AG09309 (cell line): ENCODE measurements at places on chromosomes 16 and 17.

- DNase-seq, result no peak
These were observed 1.3 kb downstream of the CDRT4 start for GRCh38 chr17:15466131-15466530.

DNA sequence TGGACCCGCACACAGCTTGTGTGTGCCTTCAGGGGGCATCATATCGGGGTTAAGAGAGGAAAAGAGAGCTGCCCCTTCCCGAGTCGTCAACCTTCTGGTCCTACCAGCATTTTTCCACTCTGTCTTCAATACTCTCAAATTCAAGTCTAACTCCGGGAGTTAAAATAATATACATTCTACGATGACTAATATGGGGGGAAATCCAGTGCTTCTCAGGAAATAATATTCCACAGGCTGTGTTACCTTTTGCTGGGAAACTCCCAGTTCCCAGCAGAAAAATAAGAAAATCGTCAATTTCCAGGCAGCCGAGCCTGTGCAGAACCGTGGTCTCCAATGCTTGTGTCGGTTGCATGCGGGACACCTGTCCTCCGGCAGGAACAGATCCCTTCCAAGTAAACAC, 105.0 kb upstream of the FOXF1 start:
- no peak for DNase-seq

DNA sequence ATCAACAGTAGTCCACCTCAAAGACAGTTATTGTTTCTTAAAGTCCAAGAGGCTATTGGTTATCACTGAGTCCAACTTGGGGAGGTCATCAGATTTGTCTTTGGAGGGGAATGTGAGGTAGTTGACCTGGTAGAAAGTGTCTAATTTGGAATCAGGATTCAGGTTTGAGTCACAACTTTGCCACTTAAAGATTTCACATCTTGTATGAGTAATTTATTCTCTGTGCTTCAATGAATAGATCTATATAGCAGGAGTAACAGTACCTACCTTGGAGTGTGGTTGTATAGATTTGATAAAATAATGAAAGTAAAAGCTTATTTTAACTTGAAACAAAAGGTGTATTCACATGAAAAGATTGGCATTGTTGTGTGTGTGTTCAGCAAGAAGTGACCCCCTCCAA, 119.3 kb upstream of the TBX2 start:
- DNase-seq, result no peak

GRCh38 chr17:11001651-11002050, 163.8 kb upstream of the PIRT start:
- DNase-seq, result no peak

DNA sequence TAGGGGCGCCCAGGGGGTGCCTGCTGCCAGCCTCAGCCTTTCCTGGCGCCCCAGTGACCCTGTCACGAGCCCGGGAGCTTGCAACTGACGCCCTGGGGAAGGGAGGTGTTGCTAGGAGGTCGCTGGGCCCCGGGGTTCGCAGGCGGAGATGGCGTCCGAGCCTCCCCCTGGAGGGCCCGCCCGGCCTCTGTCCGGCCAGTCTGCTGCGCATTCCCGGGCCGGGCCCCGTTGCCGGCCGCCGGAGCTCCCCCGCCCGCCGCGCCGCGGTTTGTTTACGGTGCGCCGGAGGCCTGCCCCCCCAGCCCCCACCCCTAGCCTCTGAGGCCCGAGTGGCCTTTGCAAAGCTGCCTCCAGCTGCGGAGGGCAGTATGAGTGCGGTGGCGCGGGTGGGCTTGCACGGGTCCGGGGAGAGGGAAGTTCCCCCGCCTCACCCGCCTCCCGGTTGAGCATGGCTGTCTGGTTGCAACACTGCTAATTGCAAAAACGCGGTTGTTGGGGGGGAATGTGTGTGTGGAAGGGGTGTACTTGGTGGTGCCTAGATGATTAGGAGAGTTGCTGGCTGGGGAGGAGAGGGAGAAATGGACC, 514 bp downstream of the THRA start:
- no peak for DNase-seq

- DNase-seq, result no peak
These were observed 19.5 kb downstream of the TNFRSF13B start for GRCh38 chr17:16952401-16952800.

DNA sequence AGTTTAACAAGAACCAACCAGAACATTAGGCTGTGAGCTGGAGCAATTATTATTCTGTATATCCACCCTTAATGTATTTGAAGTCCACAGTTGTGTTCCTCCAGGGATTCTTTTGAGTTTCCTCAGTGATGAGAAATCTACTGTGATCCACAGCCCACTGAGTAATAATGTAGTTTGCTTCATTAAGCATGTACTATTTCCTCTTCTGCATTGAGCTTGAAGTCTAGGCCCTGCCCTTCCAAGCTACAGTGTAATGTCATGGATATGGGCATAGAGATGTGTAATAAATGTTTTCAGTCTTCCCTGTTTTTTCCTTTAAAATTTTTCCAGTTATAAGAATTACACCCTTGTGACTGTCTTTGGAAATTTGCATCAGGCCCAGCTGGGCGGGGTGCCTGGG, 36.4 kb upstream of the SLC12A3 start:
- no peak for DNase-seq

- DNase-seq, result no peak
These were observed 13.8 kb downstream of the IGSF6 start for GRCh38 chr16:21638573-21638975.

- no peak for DNase-seq
These were observed 206.5 kb upstream of the CDH5 start for GRCh38 chr16:66159987-66160386.

GRCh38 chr17:75152523-75152921, 1.8 kb downstream of the JPT1 start:
- DNase-seq, result no peak

- no peak for DNase-seq
These were observed at the start of gene HOXB5 for GRCh38 chr17:48593126-48593829. Gene HOXB5 (minus strand): TSS chr17:48593779. CDS start chr17:48593682, 97 bp downstream.

GRCh38 chr16:65624229-65624628, 502.4 kb upstream of the CDH11 start:
- no peak for DNase-seq

DNA sequence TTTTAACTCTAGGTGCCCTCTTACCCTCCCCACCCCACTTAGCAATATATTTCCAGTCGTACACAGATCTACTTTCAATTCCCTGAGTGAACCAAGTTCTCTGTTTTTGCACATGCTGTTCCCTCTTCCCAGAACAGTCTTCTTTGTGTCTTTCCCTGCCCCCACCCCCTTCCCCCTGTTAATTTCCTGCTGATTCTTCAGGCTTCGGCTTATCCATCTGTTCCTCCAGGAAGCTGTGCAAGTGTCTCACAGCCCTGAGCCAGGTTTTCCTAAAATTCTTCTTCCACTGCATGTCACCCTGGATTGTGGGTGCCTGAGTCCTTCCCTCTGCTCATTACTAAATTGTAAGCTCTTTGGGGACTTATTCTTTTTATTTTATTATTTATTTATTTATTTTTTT, 12.4 kb upstream of the SPOP start:
- no peak for DNase-seq

DNA sequence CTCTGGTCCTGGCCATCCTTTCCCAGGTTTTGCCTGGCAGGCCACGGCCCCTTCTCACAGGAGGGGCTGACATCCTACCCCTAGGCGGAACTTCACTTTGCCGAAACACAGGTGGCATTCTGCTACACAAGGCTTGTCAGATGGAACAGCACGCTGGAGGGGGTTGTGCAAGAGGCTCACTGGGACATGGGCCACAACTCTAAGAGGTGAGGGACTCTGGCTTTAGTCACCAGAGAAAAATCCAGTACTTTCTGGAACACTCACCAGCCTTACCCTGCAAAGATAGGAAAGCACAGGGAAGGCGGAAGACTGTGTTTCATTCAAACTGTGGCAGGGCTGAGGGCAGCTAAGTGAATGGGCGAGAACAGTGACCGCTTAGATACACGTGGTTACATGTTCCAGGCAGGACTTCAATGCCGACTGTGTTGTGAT, 18.3 kb downstream of the CDC42EP4 start:
- DNase-seq, result no peak

- DNase-seq, result no peak
These were observed 8.0 kb upstream of the IL32 start for GRCh38 chr16:3057181-3058138.

GRCh38 chr16:67548265-67549126, 13.8 kb upstream of the CTCF start:
- no peak for DNase-seq

GRCh38 chr17:73397278-73397826, 85.6 kb upstream of the CDC42EP4 start:
- no peak for DNase-seq

DNA sequence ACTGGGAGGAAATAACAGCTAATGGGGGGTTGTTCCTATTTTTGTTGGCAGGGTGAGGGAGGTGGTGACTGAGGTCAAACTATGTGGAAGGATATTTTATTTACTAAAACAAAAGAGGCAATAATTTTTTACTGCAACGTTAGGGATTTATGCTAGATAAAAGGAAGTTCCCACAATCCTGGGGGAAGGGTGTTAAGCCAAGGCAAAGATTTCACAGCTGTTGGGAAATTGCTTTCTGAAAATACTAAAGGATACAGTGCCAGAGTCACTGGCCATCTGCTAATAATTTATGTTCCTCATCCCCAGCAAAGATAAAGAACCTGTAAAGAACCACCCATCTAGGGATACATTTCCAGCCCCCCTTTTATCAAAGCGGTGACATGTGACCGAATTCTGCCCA, 756.0 kb upstream of the RBFOX1 start:
- no peak for DNase-seq

DNA sequence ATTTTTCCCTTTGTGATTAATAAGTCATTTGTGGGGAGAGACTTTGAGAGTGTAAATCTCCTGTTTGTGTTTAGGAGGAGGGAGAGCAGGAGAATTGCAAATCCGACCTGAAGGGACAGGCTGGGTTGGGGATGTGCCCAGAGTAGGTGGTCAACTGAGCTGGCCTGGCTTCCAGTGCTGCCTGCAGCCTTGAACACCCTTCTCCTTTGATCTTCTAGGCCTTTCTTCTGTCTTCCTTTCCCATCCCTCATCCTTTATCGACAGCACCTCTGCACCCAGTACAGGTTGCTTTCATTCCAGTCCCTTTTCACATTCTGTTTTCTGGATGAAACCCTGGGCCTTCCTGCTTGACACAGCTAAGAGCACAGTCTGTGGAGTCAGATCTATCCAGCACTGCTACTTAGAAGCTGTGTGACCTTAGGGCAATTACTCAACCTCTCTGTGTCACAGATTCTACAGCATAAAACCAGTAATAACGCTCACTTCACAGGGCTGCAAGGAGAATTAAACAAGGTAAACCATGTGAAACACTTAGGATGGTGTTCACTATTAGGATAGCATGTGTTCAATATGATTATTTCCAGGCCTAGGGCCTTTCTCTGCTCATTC, 1.0 kb upstream of the CSNK2A2 start:
- DNase-seq, result no peak

GRCh38 chr17:21345236-21345635, 30.9 kb upstream of the KCNJ12 start:
- DNase-seq, result no peak

GRCh38 chr17:61904094-61904710, 23.6 kb downstream of the INTS2 start:
- no peak for DNase-seq

GRCh38 chr16:10878328-10878643, 1.3 kb downstream of the CIITA start:
- no peak for DNase-seq

- no peak for DNase-seq
These were observed 67.4 kb downstream of the MYO18A start for GRCh38 chr17:29112771-29113295.

DNA sequence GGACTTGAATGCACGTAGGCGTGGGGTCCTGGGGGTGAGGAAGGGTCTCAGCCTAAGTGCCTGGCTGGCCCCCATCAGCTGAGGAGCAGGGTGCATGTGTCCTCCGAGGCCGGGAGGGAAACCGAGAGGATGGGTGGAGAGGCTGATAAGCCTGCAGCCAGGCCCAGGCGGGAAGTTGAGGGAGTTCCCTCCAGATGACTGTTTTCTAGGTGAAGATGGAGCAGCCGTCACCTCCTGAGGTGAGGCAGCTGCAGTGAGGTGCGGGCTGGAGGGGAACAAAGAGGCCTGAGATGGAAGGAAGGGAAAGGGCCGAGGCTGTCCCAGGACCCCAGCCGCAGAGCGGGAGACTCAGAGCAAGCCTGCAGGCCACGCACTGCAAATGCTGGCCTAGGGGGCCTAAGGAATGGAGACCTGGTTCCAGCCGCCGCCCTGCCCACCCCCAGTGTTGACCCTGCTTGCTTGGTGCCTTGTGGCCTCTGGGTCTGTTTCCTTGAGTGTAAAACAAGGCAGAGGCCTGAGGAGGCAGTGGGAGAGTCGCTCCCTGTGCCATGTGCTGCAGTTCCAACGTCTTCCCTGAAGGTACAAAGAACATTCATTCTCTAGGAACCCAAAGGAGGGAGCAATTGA, 3.0 kb downstream of the PECAM1 start:
- no peak for DNase-seq

- no peak for DNase-seq
These were observed 50.8 kb downstream of the TBC1D26 start for GRCh38 chr17:15782866-15783265.

GRCh38 chr17:19946921-19947320, 30.7 kb downstream of the AKAP10 start:
- DNase-seq, result no peak

DNA sequence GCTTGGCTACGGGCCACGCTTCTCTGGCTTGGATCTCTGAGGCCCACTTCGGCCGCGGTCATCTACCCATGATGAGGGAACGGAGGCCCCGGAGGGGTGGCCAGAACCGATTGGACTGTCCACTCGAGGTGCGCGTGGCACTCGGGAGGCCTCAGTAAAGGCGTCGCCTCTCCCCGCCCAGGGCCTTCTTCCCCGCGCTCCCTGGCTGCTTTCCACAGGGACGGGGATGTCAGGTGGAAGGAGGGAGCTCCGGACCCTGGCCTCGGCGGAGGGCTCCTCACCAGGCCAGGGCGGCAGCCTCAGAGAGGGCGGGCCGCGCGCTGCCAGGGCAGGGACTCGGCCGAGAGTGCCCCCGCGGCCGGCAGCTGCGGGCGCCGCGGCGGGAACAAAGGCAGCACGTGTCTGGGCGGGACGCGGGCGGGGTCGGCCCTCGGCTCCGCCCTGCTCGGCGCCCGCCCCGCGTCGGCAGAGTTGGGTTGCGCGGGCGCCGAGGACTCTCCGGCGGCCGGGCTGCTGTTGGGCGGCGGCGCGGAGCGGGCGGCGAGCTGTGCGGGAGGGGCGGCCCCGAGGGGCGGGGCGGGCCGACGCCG, 587 bp upstream of the CDK5R1 start:
- no peak for DNase-seq

DNA sequence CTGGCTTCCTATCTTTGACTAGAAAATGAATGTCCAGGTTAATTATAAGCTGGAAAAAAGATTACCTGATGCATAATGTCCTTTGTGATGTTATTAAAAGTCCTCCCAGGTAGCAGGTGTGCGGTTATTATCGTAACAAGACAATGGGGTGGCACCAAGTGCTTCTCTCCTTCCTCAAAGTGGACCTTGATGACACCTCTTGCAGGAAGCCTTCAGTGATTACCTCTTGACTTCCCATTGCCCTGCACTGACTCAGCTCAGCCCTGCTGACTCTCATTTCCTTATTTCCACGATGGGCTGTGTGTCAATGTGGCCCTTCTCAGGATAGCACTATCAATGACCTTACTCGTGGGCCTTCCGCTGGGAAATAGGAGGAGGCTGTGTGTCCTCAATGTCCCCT, 477.4 kb upstream of the CCL2 start:
- DNase-seq, result no peak
